ENCODE measurements at places on chromosomes 6 and 20. TPM values are rescaled to one million over a fixed set of nuclear protein-coding genes. Genes with fewer than 3 reads are reported as not detected.

The EPPIN gene
- not detected for total RNA-seq

GRCh38 chr6:104580452-104580851 lies 279.3 kb downstream of the HACE1 start:
- no peak for DNase-seq
- peaks cover 3% of the 10 kb centered on the region for H3K27me3 ChIP-seq
- H3K4me3 ChIP-seq: no peak overlapping the region
- no peaks in the 10 kb centered on the region for H3K36me3 ChIP-seq
- H3K27ac ChIP-seq: no peak overlapping the region

DNA sequence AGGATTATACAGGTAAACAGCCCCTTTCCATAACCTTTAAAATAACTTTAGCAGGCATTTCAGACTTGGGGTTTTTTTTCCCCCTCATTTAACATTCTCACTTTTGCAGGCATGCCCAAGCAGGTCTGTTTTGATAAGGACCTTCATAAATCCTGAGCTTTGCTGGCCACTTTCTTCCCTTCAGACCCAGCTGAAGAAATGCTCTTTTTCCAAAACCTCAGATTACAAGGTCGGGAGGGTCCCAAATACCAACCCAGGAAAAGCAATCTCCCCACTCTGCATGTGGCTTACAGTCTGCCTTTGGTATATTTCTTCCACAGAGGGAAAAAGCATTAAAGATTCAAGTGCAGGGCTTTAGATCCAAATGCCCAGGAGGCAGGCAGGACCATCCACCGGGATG lies 6.8 kb downstream of the NFATC2 start:
- H3K4me3 ChIP-seq: no peak overlapping the region
- H3K27me3 ChIP-seq: no peaks in the 10 kb centered on the region
- no peak for DNase-seq
- no peak overlapping the region for H3K27ac ChIP-seq

- no peak overlapping the region for H3K4me3 ChIP-seq
- no peaks in the 10 kb centered on the region for H3K36me3 ChIP-seq
- no peaks in the 10 kb centered on the region for H3K27me3 ChIP-seq
- H3K27ac ChIP-seq: no peak overlapping the region
- H3K4me1 ChIP-seq: no peaks in the 10 kb centered on the region
Observed at GRCh38 chr6:39572661-39573340, 152.4 kb downstream of the KIF6 start.

DNA sequence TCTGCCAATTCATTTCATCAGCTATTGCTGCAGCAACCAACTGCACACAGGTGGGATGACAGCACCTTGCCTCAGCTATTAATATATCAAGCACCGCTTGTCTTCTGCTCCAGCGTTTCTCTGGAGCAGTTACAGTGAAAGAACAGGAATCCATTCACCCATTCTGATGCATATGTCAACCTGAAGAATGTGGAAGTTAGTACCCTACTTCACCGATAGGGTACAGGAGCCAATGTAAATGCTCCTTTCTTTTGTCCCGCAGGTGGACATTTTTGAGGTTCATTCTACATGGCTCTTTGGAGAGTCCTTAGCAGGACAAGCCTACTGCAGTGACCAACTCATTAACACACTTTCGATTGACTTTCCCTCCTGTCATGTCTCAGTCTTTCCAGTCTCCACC lies 139.9 kb upstream of the PRND start:
- H3K27me3 ChIP-seq: no peaks in the 10 kb centered on the region
- H3K36me3 ChIP-seq: no peaks in the 10 kb centered on the region
- H3K27ac ChIP-seq: no peak overlapping the region
- H3K4me1 ChIP-seq: no peaks in the 10 kb centered on the region

DNA sequence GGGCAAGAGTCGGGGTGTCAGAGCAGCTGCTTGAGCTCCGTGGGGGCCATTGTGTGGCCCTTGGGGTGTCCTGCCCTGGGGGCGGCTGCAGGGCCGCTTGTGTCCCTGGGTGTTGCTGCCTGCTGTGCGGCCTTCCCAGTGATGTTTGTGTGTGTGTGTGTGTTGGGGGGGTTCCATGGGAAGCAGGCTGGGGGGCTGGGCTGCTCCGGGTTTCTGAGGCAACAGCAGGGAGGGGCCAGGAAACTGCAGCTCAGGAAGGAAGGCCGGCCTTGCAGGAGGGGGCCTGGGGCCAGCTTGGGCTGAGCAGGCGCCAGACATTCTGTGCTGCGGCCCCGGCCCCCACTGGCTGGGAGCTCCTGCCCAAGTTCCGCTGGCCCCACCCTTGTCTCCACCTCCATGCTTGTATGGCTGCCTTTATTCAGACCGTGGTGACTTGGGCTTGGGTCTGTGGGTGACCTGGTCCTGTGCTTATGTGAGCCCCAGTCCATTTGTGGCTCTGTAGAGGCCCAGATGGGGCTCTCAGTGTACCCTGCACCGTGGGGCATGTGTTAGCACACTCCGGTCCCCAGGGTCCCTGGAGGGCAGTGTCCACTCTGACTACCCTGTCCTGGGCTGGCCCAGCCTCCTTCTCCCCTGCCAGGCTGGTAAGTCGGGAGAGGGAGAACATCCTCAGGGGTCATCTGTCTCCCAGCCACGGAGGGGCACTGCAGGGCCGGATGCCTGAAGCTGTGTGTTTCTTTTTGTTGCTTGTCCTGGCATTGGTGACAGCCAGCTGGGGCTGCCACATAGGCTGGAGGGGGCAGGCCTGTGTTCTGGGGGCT lies 4.6 kb upstream of the SOX18 start:
- no peaks in the 10 kb centered on the region for H3K27me3 ChIP-seq
- DNase-seq: no peak
- no peak overlapping the region for H3K4me3 ChIP-seq
- H3K36me3 ChIP-seq: no peaks in the 10 kb centered on the region
- H3K4me1 ChIP-seq: peaks cover 13% of the 10 kb centered on the region

GRCh38 chr6:56856036-56856580 lies 98.8 kb upstream of the BEND6 start:
- H3K27ac ChIP-seq: no peak overlapping the region
- no peak overlapping the region for H3K4me3 ChIP-seq
- no peak for DNase-seq
- no peaks in the 10 kb centered on the region for H3K27me3 ChIP-seq
- H3K36me3 ChIP-seq: no peaks in the 10 kb centered on the region

DNA sequence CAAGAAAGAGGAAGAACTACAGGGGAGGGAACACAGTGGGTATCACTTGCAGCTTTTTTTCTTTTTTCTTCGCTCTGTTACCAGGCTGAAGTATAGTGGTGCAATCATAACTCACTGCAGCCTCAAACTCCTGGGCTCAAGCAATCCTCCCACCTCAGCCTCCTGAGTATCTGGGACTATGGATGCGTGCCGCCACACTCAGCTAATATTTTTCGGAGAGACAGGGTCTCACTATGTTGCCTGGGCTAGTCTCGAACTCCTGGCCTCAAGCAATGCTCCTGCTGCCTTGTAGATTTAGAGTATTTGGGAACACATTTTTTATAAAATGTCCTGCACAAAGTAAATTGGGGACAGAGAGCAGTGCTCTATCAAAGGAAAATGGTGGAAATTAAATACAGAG lies 28.3 kb downstream of the PARD6B start:
- H3K4me1 ChIP-seq: no peaks in the 10 kb centered on the region
- no peak overlapping the region for H3K4me3 ChIP-seq
- H3K27me3 ChIP-seq: no peaks in the 10 kb centered on the region
- no peak overlapping the region for H3K27ac ChIP-seq
- H3K36me3 ChIP-seq: no peaks in the 10 kb centered on the region

- H3K36me3 ChIP-seq: no peaks in the 10 kb centered on the region
- no peaks in the 10 kb centered on the region for H3K27me3 ChIP-seq
- H3K27ac ChIP-seq: no peak overlapping the region
- no peaks in the 10 kb centered on the region for H3K4me1 ChIP-seq
Observed at GRCh38 chr6:42162384-42162783, 10.8 kb upstream of the GUCA1A start.

DNA sequence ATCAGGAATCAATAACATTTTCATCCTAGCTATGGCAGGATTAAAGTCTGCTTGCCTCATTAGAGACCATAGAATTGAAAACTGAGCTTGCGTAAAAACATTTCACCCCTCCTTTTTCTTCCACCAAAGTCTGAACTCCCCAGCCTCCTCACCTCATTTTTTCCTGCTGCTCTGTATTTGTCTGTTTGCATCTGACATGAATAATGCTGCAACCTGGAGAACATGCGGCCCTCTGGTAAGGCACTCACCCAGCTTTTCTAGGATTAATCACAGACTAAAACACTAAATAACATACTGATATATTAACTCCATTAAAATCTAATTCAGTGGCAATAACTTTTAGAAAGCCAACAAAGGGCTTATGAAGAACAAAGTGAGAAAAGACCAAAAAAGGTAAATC lies 677.7 kb upstream of the NRSN1 start:
- no peak overlapping the region for H3K27ac ChIP-seq
- H3K4me3 ChIP-seq: no peak overlapping the region
- no peaks in the 10 kb centered on the region for H3K36me3 ChIP-seq
- H3K27me3 ChIP-seq: no peaks in the 10 kb centered on the region

DNA sequence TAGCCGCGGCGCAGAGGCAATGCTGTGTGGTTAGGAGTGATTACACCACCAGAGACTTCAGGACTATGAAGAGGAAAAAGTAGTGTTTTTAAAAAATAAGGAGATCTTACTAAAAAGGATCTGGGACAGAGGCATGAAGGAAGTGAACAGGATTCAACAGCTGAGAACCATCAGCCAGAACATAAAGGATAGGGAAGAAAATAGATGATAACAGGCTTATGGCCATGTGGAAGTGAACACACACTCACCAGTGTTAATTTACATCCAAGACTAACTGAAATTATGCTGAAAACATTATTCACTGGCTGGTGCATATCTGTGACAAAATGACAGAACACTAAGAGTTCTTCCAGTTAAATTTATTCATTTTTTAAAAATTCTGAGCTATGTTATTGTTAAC lies 47.5 kb upstream of the BCLAF1 start:
- DNase-seq: no peak
- H3K4me3 ChIP-seq: no peak overlapping the region
- no peaks in the 10 kb centered on the region for H3K27me3 ChIP-seq

Data from uterus (tissue), 4 donors.